ENCODE measurements at places on chromosomes 16 and 17.

DNA sequence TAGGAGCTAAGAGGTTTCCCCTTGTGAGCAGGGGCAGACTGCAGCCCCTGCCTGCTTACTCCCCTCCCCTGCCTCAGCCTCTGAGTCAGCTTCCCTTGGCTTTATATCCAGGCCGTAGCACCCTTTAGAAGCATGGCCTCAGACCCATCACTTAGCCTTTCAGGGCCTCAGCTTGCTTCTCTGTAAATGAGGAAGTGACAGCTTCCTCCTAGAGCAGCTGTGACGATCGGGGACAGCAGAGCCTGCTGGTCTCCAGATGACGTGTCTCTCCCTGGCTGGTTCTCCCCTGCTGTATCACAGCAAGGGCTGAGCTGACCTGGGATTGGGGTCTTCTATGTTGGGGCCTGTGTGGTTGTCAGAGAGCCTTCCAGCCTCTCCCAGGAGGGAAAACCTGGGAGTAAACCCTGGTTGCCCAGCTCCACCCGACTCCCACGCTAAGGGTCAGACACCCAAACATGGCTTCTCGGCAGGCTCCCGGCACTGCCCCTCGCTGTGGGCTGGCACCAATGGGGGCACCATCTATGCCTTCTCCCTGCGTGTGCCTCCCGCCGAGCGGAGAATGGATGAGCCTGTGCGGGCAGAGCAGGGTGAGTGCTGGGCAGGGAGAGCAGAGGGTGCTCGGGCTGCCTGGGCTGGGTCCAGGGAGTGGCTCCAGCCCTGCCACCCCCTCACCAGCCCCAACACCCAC, 16.3 kb upstream of the MYO15B start:
- no peak for DNase-seq

DNA sequence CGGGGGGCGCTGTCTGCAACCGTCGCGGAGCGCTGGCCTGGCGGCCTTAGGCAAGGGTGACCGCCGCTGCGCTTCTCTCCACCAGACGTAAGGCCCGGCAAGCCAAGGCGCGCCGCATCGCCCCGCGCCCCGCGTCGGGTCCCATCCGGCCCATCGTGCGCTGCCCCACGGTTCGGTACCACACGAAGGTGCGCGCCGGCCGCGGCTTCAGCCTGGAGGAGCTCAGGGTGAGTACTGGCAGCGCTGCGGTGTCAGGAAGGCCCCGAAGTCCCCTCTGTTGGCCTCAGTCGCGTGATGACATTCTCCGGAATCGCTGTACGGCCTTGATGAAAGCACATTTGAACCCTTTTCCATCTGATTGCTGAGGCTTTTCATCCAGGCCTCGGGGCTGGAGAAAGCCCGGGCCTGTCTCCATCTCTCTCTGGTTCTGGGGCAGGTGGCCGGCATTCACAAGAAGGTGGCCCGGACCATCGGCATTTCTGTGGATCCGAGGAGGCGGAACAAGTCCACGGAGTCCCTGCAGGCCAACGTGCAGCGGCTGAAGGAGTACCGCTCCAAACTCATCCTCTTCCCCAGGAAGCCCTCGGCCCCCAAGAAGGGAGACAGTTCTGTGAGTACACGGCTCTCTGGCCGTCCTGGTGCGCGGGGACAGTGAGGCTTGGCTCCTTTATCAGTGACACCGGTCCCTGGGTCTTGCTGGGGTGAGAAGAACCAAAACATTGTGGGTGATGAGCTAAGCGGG, 831 bp downstream of the RPL13 start:
- DNase-seq: no peak

- DNase-seq: no peak
These were observed 416 bp downstream of the METTL26 start for GRCh38 chr16:635573-636205.

- DNase-seq: no peak
These were observed 9.3 kb upstream of the RNF135 start for GRCh38 chr17:30961209-30962188.

DNA sequence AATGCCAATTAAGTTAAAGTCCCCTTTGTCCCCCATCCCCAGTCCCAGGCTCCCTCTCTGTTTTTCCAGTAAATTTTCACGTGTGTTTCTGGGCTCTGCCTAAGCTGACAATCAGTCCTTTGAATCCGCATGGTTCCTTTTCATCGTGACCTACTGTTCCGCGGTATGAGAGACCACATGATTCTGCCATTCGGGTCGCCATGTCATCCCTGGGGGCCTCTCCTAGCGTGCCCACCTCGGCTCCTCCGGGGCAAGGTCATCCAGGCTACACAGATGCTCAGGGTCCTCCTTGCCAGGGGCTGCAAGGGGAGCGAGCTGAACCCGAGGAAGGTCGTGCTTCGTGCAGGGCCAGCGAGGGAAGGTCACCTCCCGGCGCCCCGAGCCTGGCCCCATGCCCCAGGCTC, 157.6 kb downstream of the RAB11FIP4 start:
- DNase-seq: no peak

DNA sequence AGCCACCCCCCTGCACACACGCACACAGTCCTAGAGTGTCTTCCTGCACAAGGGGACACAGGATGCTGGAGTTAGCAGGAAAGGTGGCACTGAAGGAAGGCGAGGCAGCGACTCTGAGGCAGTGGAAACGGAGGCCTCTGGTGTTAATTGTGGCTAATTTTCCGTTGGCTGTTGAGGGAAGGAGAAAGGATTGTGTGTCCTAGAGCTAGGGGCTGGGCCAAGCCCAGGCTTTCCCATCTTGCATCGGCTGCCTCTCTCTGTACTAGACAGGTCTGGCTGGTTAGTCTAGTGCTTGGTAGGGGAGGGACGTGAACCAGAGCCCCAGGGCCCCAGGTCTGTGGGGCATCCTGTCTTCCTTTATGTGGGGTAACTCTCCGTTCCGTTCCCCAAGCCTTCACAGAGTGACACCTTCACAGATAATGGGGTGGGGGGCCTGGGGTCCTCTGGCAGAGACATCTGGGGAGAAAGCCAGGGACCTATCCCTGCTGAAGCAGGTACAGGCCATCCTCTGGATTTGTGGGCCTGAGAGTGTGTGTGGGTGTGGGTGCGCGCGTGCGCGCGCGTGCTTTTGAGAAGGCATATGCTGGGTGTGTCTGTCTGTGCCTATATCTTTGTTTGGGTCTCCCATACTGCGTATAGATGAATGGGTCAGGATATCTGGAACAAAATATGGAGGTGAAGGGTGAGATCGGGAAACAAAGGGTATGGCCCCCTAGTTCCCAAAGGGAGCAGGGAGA, at the start of gene CHD3:
Gene CHD3 (plus strand): TSS at position 606 of the 737 bp plus-strand sequence. CDS start 212 bp downstream, outside the sequence.
- no peak for DNase-seq

DNA sequence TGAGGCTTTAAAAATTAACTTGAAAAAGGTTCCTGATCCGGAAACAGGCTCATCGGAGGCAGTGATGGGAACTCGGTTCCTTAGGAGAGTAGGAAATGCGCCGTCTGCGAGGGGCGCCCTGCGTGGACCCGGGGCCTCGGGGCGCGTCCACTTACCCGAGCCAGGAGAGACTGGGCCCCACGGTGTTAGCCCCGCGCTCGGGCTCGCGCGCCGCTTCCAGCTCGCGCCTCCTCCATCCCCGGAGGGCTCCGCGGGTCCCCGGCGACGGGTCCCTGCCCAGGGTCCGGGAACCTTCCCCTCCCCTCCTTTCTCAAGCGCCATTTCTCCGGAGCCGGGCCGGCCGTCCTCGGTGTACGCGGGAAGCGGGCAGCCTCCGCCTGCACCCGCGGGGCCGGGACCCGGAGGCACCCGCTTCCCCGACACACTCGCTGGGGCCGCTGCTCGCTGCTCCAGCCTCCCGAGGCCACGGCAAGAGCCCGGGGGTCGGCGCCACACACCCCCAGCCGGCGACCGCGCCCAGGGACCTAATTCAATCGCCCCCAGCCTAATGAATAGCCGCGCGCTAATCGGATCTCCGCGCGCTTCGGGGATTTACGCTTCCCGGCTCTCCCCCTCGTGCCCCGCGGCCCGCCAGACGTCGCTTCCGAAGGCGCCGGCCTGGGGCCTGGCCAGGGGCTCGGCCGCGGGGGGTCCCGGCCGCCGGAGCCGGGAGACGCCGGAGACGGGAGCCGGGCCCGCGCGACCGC, 2.2 kb upstream of the BAHCC1 start:
- DNase-seq: no peak

GRCh38 chr16:78385086-78385805, 285.8 kb downstream of the WWOX start:
- DNase-seq: no peak

DNA sequence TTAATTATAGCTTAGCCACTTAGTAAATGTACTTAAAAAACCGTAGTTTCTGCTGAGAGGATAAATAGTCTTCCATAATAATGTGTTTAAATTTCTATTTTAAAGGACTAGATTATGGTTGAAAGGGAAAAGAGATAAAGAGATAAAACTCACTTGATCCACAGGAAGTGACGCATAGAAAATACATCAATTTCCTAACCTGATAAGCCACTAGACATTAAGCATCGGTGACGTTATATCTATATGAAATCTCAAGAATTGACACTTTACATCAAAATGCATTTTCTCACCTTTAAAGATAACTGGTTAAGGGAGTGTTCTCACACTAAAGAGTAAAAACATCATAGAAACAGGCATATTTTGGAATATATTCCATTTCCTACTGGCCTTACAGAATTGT, 5.8 kb downstream of the FBXO47 start:
- DNase-seq: no peak

DNA sequence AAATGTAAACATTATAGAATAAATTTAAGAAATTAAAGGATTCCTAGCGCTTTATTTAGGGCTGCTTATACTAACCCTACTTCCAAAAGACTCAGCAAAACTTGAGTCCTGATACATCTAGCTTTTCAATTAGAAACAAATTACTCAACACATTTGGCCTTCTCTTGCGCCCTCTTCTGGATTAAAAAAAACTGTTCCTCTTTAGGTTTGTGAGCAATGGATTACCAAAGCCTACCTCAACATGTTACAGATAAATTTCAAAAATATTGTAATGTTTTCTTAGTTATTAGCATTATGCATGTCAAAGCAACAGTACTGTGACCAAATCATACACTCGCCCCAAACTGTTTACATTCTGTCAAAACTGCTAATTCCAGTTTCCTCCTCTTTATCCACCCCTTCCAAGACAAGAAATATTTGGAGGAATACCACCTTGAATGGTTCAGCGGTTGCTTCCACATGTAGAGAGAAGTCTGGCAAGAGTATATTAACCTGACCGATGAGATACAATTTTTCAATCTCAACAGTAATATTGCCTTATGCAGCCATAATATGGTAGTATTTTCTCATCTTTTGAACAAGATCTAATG, 2.7 kb downstream of the NUFIP2 start:
- no peak for DNase-seq

DNA sequence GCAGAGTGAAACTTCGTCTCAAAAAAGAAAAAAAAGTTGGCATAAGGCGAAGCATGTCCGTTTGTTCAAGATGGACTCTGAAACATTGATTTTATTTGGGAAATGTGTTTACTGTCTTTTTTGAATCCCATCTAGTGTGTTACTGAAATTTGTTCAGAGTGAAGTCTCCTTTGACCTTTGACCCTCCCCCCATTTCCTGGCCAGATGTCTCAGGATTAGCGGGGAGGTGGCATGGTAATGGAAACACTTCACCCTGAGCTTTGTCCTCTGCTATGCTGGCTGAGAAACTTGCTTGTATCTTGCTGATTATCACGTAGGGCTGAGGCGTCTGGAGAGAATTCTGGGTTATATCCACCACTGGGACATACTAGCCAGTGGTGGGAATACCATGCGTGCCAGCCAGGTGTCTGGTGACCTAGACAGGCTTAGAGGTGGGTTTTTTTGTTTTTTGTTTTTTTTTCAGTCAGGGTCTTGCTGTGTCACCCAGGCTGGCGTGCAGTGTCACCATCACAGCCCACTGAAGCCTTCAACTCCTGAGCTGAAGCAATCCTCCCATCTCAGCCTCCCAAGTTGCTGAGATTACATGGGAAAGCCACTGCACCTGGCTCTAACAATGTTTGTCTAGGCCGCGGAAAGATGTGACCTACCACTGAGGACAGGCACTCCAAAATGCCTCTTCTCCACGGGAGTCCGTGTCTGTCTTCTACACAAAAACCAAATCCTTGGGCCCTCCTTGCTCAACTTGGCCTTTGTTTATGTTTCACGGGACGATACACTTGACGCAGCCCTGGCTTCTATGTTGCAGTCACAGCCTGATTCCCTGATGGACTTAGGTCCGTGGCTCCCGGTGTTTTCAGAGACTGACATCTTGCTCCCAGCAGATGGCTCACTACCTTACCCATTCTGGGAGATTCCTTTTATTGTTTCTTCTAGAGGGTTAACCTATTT, 6.6 kb upstream of the GALK1 start:
- no peak for DNase-seq

DNA sequence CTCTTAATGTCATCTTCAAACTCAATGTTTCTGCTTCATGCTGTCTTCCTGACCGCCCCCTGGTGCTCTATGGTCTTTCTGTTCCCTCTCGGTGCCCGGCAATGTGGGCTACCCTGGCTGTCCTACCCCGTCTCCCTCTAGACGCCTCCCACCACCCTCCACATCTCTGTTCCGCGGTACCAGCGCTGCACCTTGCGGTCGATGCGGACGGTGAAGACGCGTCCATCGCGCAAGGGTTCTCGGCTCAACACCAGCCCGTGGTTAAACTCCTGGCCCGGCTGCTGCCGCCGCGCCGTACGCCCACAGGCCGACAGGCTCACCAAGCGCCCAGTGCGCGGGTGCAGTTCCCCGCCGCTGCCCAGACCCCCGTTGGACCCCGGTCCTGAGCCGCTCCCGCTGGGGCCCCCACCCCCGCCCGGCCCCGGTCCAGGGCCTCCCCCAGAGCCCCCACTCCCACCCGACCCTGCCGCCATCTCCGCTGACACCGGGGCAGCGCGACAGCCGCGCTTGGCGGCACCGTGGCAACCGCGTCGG, at the start of gene NEURL4:
Gene NEURL4 (minus strand): TSS at position 496 of the 534 bp plus-strand sequence. CDS start 23 bp downstream, at position 473.
- no peak for DNase-seq

DNA sequence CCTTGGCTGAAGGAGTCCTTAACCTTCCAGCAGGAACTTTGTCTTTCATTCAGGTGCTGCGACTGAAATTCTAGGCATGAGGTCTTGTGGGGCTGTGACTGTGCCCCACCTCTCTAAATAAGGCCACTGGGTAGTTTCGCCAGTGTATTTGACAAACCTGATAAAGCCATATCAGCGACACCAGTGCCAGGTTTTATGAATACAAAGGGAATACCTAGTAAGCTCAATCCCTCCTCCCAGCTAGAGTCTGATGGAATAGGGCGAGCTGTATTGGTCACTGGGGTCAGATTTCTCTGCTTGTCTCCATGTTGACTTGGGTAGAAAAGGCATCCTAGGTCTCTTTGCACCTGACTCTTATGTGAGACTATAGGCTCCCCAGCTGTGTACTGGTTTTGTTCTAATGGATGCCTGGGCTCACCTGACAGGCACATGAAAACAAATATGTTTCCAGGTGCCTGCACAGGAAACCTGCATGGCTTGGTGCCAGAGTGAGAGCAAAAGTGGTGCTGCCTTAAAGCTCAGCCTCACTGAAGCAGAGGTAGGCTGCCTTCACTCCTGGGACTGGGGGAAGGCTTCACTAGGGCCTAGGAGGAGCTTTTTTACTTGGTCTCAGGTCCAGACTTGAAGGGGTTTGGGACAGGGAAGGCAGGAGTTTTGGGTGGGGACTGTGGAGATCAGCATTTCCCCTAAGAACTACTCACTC, 8.3 kb downstream of the SLC7A6 start:
- DNase-seq: peak; percentile 46

DNA sequence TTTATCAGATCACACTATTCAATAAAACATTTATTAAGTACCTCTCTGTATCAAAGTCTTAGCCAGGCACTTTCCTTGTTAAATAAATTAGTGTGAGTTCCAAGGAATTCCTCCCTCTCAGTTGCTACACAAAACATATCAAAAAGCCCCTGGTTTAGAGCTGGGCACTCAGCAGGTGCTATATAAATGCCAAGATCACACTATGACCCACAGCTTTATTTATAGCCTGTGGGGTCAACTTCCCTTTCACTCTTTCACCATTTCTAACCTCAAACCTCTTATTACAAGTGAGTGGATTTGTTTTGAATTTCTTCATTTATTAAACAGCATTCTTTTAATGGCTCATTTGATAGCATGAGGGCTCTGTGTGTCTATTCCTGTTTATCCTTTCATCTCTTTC, 112.6 kb upstream of the MPHOSPH6 start:
- no peak for DNase-seq
